NCI-H2029 treated with DMSO at 0.1 percent for 48 hours (cell line): ENCODE measurements at places on chromosomes 16 and 17.

DNA sequence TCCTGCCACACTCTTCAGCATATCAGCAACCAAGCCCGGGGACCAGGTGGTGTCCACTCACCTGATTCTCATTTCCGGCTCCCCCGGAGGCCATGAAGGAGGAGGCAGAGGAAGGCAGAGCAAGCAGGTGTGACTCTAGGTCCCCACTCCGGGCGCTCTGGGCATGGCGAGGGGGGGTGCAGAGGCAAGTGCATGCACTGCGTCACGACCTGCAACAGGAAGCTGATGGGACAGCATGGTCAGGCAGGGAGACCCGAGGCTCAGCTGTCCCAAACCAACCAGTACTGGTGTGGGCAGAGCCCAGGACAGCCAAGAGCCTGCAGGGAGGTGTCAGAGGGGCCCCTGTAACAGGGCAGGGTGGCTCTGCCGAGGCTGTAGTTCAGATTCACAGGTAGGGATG, 2.1 kb upstream of the ENGASE start:
- no peak for DNase-seq

GRCh38 chr17:79855331-79856124, 16.3 kb upstream of the CBX4 start:
- no peak for DNase-seq

DNA sequence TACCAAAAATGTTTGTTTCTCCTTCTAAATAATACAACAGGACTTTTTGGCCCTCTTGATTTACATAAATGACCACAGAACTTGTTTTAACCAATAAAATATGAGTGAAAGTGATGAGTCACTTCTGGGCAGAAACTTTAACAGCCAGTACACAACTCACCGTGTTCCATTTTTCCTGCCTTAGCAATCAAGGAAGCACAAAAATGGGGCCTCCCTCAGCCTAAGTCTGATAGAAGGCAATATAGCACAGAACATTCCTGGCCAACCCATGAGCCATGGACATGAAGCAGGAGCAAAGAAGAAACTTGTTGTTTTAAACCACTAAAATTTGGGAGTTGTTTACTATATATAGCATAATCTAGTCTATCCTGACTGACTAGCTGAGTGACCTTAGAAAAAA, 61.1 kb upstream of the MTMR4 start:
- DNase-seq: no peak

GRCh38 chr17:44362949-44363612, 572 bp downstream of the FAM171A2 start:
- no peak for DNase-seq

GRCh38 chr17:72354071-72354470, 233.3 kb downstream of the SOX9 start:
- no peak for DNase-seq

GRCh38 chr17:48718761-48719641, 3.3 kb downstream of the PRAC1 start:
- no peak for DNase-seq

DNA sequence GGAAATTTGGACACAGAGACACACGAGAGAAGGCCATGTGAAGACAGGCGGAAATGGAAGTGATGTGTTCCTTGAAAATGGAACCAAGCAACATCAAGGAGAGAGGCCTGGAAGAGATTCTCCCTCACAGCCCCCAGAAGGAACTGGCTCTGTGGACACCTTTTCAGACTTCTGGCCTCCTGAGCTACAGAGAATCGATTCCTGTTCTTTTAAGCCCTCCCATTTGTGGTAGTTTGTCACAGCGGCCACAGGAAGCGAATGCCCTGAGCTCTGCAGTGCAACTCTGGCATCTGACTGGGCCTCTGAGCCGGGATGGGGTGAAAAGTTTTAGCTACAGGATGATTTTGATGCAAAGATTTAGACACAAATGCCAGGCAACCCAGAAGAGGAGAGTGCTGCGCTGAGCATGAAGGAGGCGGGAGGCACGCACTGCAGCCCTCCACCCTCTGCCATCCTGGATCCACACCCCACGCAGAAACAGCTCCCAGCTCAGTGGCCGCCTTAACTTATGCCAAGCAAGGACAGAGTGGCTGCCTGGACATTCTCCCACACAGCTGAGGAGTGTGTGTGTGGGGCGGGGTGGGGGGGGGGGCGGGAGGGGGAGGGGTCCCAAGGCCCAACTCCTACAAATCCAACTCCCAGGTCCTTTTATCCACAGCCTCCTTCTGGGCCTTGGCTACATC, 2.2 kb downstream of the TIMP2 start:
- no peak for DNase-seq

DNA sequence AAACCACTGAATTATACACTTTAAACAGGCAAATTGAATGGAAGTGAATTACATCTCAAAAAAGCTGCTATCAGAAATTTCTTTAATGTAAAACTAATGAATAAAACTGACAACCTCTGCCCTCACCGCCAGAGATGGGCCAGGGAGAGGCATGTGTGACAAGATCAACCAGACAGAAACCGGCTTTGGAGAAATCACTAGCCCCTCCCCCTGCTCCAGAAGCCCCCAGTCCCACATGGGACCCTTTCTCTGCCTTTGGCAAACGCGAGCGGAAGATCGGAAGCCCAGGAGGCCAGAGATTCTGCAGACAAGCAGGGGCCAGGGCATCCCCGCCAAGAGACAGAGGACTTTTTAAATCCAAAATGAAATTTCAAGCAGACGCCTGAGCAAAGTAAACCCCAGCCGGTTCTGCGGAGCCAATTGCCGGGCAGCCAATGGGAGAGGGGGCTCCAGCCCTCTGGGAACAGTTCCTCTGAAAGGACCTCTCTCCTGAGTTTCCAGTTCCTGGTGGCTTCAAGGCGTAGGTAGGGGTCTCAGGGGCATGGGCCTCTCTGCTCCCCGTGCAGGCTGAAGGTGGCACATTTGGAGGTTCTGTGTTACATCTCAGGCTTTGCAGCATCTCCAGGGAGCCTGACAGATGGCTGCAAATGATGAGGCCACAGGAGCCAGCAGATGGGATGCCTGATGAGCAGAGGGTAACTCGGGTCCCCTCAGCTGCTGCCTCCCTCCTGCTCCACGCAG, 118.1 kb downstream of the GSG1L start:
- DNase-seq: no peak

- no peak for DNase-seq
Measured at GRCh38 chr16:1727651-1728624, 21.9 kb downstream of the MAPK8IP3 start.

DNA sequence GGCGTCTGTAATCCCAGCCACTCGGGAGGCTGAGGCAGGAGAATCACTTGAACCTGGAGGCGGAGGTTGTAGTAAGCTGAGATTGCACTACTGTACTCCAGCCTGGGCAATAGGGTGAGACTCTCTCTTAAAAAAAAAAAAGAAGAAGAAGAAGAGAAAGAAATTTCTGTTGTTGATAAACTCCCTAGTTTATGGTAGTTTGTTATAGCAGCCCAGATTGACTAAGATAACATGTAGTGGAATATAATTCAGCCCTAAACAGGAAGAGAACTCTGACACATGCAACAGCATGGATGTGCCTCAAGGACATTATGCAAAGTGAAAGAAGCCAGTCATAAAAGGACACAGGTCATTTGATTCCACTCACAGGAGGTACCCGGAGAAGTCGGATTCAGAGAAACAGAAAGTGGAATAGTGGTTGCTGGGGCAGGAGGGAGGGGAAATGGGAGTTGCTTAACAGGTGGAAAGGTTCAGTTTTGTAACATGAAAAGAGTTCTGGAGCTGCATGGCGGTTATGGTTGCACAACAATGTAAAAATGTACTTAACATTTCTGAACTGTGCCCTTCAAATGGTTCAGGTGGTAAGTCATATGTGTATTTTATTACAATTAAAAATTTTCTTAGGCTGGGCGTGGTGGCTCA, 26.0 kb upstream of the PRM1 start:
- no peak for DNase-seq

DNA sequence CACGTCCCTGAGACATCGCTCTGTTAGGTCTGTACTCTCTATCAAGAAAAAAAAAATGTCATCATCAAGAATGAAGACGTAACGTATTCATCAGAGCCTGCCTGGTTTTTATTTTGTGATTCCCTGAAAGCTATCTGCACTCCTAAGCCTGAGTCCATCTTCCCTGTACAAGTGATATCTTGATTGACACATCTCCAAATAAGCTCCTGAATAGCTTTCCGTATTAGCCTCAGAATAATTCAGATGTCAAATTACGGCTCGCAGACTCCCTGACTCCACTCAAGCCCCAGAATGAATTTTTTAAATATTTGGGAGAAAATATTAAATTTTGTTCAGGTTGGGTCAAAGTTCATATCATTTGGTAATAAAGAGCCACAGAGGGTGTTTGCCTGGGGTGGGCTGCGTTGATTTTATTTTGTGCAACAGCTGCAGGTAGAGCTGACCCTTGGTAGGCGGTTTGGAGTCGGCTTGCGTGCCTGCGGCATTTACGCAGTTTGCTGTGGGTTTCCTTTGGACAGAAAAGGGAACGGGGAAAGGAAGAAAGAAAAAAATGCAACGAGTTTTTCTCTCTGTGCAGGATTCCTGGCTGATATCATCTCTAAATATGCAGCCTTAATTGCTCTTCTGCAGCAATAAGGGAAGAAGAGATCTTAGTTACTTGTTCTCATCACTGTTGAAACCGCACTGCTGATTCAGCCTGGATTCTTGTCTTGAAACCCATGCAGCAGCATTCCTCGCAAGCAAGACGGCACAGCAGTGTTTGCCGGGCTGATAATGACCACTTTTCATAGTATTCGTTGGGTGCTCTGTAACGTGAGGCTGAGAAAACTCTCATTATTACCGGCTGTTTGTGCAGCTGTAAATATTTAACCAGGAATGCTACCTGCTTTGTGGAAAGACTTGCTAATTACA, 114.7 kb downstream of the IRX3 start:
- DNase-seq: no peak

DNA sequence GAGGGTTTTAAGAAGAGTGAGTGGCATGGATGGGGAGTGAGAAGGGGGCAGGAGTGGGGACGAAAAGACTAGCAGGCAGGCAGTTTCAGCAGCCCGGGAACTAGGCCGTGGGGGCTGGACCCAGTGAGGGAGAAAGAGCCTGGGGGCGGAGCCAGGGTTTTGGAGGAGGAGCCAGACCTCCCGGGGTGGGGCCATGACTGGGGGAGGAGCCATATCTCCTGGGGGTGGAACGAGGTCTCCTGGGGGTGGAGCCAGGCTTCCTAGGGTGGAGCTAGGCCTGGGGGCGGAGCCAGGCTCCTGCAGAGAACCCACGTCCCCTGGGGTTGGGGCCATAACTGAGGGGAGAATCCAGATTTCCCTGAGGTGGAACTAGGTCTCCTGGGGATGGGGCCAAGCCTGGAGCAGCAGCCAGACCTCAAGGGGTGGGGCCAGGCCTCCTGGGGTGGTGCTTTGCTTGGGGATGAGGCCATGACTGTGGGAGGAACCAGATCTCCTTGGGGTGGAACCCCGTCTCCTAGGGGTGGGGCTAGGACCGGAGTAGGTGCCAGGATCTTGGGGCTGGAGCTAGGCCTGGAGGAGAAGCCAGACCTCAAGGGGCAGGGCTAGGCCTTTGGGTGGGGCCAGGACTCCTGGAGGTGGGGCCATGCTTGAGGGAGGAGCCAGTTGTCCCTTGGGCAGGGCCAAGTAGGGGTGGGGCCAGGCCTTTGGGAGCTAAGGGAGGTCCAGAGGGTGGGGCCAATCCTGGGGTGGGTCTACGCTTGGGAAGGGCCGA, 41.7 kb upstream of the JPH3 start:
- DNase-seq: no peak

DNA sequence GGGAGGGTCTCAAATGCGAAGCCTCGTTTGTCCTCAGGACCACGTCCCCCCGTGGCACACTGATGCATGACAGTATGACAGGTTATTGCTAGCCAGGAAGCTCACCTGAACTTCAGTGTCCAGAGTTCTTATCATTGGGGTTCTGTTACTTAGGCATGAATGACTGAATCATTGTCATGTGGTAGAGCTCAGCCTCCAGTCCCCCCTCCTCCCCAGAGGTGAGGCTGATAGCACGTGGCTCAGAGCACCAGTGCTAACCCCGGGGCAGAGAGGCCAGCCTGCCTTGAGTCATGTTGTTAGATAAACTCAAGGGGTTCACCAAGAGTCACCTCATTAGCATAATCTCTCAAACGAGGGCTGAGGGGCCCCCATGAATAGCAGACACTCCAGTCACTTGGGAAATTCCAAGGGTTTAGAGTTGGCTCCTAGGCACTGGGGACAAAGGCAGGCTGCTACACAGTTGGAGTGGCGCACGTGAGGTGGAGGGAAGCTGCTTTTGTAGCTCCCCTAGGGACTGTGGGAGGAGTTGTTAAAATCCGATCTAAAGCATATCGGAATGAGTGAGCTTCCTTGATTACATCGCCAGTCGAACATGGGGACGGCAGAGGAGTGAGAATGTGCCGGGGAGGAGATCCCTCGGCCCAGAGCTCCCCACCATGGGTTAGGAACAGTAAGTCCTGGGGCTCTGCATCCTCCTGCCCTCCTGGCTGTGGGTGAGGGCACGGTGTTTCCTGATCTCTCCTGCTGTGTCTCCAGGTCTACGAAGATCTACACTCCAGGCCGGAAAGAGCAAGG, 18.2 kb downstream of the DHX38 start:
- no peak for DNase-seq
